PC-9 (cell line): ENCODE measurements at places on chromosomes 7 and 10. TPM values are rescaled to one million over a fixed set of nuclear protein-coding genes. Genes with fewer than 3 reads are reported as not detected.

DNA sequence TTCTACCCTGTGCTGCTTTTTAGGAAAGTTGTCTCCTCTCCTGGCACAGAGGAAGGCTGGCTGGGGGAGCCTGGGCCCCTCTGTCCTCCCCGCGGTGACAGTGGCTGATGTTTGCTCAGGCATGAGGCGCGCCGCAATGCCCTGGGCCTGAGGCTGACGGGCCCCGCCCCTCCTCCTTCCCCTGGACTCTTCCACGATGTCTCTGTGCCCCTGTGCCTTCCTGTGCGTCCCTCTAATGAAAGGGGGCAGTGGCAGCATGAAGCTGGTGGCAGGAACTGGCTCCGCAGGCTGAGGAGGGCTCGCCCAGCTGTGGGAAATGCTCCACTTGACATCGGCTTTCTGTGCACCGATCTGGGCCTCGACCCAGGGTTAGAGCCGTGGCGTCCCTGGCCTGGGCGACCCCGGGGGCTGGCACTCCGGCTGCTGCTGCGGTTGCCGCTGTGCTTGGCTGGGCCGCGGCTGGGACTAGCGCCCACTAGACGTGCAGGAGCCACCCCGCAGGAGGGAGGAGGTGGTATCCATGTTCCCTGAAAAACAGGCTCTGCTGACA, 67.9 kb downstream of the ZNF680 start:
- DNase-seq = no peak

Gene ACHE
- 0.28 and 0.35 TPM in 2 replicates for total RNA-seq

DNA sequence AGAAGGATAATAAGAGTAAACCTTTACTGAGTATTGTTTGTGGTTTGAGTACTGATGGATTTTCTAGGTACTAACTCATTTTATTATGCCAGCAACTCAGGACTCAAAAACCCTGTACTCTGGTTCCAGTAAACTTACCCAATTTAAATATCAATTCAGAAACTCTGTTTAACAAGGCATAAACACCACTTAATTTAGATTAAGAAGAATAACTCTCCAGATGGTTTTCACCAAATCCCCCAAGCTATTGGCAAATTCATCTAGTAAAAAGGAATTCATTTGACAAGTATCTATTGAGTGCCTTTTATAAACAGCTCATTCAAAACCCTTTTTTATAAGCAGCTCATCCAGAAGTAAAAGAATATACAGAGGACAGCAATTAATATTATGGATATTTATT, 572.4 kb downstream of the PHTF2 start:
- DNase-seq = no peak

GRCh38 chr10:86958901-86959736, 720 bp downstream of the SNCG start:
- DNase-seq = peak; percentile 74

Gene SPDYE8
- total RNA-seq = not detected in 2 replicates

GRCh38 chr7:74042746-74043522, 15.0 kb downstream of the ELN start:
- DNase-seq = no peak
